ENCODE measurements at places on chromosomes 2 and 18. TPM values are rescaled to one million over a fixed set of nuclear protein-coding genes. Genes with fewer than 3 reads are reported as not detected.

DNA sequence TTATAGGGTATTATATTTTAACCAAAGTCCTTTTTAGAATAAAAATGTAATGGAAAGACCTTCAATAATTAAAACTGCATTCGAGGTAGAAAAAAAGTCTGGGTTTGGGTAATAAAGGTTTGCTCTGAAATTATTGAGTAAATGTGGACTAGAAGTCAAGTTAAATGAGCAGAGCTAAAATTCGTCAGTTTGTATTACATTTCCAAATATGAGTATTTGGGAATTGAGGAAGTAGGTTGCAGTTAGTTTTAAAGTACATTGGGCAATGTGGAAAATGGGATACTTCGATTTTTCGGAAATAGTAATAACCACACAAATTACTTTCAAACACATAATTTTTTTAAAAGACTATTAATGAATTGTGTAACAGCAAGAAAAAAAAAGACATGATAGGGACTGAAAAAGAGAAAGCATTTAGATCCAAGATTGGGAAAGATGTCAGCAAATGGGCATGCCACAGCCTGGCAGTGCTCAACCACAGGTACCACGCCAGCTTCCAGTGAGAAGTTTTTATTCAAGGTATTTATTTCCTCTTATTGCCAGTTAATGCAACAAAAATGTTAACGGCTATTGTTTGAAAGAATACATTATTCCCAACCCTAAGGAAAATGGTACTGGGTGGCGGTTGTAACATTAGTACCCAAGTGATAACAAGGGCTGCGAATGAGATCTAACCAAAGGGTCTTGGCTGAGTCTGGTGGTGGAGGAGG lies 50.0 kb downstream of the TTC39C start:
- DNase-seq, result no peak

DNA sequence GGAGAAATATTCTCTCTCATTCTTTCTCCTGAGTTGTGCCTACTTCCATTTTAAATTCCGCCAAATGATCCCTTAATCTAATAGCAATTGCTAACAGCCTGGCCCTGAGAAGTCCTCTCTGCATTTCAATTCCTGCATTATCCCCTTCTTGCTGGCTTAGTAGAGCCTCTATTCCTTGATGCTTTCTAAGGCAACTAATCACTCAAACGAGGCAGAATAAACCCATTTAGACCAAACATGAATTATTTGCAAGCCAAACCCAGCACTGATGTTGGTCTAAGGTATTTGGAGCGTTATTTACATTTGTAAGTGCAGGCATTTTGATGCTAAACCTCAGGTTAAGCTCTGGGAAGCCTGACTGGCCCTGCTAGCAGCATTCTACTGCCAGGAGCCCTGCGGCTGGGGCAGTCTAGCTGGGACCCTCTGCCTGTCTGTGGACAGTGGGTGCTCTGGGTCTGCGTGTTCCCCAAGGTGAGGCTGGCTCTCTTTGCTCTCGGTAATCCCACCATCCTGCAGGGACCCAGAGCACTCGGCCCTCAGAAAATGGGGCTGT lies 173.1 kb upstream of the HS6ST1 start:
- no peak for DNase-seq

- peak; percentile 89 for DNase-seq
Observed at GRCh38 chr2:101120124-101120996, 30.8 kb downstream of the TBC1D8 start.

- no peak for DNase-seq
Observed at GRCh38 chr18:23867006-23867405, 147.5 kb upstream of the TTC39C start.

- peak; percentile 64 for DNase-seq
Observed at GRCh38 chr2:37324786-37325624, at the start of gene PRKD3. Gene PRKD3 (minus strand): TSS chr2:37324833. CDS start chr2:37316524, 8,309 bp downstream.

DNA sequence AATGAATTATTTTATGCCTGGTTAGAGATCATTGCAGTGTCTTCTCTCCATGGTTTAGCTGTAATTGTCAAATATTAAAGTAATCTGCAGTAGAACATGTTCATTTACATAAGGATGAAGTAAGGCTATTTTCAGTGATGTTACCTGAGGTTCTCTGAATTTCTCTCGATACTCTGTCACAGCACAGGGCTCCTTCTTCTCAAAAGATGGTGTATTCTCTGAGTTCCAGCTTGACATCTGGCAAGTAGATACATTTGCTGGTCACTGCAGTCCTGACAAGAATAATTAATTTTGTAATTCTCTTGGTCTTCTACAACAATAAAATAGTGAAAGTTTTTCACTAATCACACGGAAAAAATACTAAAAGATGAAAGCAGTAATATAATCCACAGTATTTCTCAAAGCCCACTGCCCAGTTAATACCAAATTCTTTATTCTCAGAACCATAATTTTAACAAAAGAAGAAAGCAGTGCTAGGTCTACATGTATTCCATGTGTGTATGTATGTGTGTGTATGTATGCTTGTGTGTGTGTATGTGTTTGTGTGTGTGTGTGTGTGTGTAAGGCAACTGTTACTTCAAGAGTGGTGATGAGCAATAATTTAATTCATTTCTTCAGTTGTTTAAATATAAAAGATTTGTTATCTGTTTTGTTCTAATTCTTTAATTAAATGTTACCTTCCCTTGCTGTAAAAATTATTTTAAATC lies 1165.5 kb upstream of the SLC39A10 start:
- no peak for DNase-seq

DNA sequence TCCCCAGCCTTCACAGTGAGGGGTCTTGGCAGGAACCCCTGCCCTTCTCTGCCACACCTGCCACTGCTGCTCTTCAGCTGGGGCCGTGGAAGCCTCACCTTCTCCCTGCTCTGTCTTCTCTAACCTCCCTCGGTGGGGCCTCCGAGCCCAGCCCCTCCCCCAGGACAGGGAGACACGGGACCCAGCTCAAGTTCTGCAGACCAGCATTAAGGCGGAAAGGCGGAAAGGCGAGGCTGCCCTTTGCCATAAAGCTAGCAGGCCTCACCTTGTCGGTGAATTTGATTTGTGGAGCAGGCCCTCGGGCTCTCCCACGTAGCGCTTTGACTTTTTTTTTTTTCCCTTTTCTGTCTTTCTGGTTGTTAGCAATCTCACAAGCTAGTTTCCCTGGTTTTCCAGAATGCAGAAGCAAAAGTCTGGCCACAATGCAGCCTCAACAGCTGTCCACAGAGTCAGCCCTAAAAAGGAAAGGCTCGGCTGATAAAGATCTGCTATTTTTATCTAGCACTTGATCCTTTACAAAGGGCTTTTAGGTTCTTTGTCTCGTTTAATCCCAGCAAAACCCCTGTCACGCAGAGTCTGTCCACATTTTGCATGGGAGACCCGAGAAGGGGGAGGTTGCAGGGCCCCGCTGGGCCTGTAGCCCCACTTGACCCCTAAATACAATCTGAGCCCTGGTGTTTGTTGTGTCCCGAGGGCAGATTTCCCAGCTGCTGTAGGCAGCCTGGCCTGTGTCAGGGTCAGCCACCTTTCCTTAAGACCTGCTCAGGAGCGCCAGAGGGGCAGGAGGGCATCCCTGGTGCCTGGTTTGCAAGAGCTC lies 6.0 kb downstream of the ITM2C start:
- no peak for DNase-seq

- no peak for DNase-seq
Observed at GRCh38 chr2:219469186-219469724, 29.4 kb upstream of the GMPPA start.

RPRM gene
- not detected for total RNA-seq

CGREF1 gene
- total RNA-seq, result 20.4 TPM
